ENCODE measurements at places on chromosomes 4 and X. TPM values are rescaled to one million over a fixed set of nuclear protein-coding genes. Genes with fewer than 3 reads are reported as not detected.

DNA sequence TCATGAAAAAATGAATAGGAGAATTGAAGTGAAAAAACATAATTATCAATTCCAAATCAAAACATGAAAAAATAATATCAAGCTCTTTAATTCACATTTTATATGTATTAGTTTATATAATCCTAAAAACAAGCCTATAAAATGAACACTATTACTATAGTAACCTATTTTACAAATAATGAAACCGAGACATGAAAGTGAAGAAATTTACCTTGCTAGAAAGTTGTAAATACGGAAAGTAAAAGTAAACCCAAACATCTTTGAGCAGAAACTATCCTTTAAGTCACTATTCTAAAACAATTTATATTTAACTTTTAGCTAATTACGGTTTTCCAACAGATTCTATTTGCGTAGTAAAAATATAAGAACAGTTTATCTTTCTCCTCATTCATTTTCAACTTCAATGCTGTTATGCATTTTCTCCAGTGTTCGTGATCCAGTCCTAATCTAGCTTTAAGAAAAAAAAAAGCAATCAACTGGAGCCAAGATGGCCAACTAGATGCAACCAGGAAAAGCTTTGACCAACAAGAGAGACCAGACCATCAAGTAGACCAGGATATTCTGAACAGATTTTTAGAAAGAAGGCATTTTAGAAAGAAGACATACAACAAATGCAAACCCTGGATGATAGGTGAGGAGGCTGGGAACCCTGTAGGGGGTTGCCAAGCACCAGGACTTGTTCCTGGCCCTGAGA lies 67.0 kb downstream of the DDX53 start:
- DNase-seq: no peak

RAB40A gene
- total RNA-seq: 0.43 TPM

- no peak for DNase-seq
These were observed 62.4 kb downstream of the LIMCH1 start for GRCh38 chr4:41600243-41600912.

RAB41 gene
- total RNA-seq: not detected

GPR173 gene
- total RNA-seq: 3.9 TPM

- DNase-seq: peak; percentile 63
These were observed at the start of gene EPHA5 for GRCh38 chr4:65670331-65671031. Gene EPHA5 (minus strand): TSS chr4:65670489. CDS start chr4:65669742, 747 bp downstream.

DNA sequence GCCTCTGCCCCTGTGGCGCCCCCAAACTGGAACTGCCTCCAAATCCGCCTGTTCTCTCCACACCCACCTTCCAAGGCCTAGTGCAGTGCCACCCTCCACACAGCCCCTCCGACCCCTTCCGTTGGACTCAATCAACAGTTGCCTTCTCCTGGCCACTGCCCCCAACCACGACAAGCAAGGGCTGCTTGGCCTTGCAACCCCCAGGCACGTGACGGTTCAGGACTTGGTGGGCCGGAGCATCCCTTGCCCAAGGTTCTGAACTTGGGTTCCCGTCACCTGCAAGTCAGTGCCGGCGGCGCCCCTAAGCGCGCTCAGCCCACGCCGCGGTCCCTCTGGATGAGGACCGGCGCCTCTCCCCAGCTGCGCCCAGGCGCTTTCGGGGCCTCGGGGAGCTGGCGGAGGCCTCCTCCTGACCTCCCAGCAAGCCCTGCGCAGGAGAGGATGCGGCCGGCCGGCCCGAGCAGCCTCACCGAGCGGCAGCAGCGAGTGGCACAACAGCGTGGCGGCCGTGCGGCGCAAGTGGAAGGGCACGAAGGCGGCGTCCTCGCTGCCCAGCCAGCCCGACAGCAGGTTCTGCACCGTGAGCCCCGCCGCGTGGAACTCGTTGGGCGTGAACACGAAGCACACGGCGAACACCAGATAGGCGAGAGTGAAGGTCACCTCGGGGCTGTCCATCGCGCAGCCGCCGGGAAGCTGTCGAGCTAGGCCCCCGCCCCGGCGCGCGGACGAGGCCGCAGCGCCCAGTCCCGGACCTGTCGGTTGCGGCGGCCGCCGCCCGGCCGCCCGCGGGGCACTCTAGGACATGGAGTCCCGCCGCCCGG lies 750 bp downstream of the TMEM129 start:
- DNase-seq: peak; percentile 50

GRCh38 chr4:94455081-94455480 lies 3.3 kb downstream of the PDLIM5 start:
- DNase-seq: peak; percentile 87

DNA sequence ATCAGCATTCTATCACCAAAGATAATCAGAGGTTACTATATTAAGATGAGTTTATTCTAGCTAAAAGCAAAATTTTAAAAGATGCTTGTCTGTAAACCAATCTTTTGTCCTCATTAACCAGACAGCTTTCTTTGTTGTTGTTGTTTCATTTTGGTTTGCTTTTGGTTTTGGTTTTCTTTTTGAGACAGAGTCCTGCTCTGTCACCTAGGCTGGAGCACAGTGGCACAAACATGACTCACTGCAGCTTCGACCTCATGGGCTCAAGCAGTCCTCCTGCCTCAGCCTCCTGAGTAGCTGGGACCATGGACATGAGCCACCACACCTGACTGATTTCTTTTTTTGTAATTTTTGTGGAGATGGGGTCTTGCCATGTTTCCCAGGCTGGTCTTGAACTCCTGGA lies 102.9 kb downstream of the COX18 start:
- no peak for DNase-seq

APOOL gene
- total RNA-seq: 7.7 TPM

DNA sequence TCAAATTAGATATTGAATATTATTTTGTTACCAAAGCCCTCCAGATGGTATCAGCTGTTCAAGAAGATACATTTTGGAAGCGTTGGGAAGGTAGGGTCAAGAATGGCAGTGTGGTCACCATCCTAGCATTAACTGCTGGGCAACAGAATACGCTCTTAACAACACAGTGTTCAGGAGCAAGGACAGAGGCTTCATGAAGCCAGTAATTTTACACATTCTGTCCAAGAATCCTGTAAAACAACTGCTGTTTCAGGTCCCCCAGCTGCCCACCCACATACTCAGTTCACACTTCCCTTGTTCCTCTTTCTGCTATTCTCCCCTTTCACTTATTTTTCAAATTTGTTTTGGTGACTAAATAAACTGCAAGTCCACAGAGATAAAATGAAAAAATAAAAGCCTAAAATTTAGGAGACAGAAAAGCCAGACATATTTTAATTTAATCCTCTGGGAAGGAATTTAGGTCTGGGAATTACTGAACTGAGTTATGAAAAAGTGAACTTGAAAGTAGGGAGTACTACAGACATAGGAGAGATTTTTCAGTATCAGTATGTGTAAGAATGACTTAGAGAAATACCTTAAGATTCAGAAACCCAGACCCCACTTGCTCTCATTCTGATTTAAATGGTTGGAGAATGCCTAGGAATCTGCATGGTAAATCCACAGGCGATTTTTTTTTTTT lies 406.7 kb downstream of the MAPK10 start:
- no peak for DNase-seq

SPOCK3 gene
- not detected for total RNA-seq

GRCh38 chr4:20839957-20840356 lies 139.7 kb downstream of the PACRGL start:
- DNase-seq: peak; percentile 86

DNA sequence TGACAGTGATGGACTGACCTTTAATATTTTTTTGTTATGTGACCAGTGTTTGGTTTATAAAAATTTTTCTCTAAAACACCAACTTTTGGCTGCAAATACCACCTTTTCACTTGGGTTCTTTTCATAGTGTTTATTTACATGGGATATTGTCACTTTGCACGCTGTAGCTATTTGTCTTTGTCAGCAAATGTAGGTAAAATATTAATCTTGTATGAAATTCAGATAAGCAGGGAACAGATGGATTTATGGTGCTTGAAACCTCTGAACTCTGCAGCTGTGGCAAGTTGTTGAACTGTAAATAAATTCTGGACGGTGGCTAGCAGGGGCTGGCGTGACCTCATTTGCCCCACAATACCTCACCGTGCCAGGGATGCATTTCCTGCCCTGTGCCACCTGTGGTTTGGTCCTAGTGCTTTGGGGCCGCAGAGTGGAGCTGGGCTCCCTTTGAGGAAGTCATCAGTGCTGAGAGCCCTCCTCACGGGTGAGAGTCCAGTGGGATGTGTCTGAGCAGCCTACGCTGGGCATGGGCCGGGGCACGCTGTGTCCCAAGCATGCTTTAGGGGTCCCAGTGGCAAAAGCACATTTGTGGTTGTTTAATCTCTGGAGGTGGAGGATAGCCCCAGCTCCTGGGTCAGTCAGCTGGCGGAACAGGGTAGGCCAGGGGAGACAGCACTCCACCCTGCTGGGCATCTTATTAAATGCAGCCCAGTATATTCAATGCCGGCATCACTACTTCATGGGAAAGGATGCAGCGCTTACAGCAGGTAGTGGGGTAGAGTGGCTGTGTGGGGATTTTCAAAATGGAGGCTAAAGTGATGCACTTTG lies 108.6 kb downstream of the TBL1X start:
- no peak for DNase-seq

CXXC4 gene
- 0.32 TPM for total RNA-seq

DKK2 gene
- under 0.01 TPM for total RNA-seq

BMP3 gene
- not detected for total RNA-seq

DNA sequence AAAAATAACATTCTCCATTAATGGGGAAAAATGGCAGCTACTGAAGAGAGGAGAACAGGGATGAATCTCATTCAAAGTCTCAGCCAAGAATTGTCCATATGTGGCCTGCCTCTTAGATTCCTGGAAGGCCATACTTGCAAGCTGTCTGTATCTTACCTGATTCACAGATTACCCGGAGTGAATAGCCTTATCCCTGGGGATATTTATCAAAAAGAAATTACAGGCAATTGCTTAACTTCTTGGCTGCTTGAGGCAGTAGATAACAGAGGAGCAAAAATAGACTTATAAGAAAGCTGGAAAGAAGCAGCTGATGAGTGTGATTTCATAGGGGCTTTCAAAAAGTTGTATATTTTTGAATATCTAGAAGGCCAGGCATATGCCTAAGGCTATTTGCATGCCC lies 68.8 kb upstream of the PPP1R2C start:
- DNase-seq: no peak

RIPPLY1 gene
- total RNA-seq: not detected

DNA sequence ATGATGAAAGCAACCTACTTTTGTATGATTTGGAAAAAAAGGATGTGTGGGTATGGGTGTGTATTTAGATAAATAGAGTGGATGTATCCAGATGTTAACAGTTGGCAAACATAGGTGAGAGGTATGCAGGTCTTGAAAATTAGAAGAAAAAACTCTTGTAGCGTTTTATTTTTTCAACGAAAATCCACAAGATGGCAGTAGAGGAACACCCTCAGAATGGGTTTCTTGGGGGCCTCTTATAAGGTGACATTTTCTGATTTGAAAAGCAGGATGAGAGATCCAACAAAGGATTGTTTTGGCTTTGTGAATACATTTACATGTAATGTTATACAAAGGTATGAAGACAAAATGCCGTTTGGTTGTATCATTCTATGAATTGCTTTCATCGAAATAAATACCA lies 68.3 kb downstream of the FMR1NB start:
- peak; percentile 38 for DNase-seq

MAGEA9B gene
- total RNA-seq: under 0.01 TPM

HTN3 gene
- total RNA-seq: not detected

- no peak for DNase-seq
These were observed 30.4 kb upstream of the CLTRN start for GRCh38 chrX:15694941-15695451.

DNA sequence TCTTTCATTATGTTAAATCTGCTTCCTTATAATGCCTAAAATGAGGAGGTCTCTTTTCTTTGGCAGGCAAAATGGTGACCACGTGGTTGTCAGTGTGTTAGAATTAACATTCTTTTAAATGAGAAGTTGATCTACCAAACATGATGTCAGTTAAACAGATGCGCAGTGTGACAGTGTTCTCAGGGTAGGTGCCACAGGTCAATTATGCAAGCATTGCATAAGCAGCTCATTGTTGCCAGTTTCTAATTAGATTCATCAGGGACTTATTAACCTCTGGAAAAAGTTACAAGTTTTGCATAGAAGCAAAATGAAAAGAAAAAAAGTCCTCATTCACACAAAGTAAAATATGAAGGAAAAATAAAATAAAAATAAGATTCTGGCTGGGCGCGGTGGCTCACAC lies 324.1 kb upstream of the GALNT7 start:
- DNase-seq: no peak

GRCh38 chr4:166493924-166494345 lies 620.9 kb downstream of the TLL1 start:
- DNase-seq: no peak

DNA sequence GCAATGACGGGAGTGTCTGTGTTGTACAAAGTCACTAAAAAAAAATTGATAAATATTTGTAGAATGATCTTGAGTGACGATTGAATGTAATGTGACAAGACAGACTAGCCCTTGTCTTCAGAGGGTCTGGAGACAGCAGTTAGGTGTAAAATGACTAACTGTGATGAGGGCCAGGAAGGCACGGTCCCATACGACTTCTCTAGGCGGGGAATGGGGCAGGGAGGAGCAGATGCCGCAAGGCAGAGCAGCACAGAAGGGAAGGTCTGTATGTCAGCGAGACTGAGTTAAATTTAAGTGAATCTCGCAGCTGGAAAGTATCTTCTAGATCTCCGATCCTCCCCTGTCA lies 405 bp downstream of the CENPE start:
- no peak for DNase-seq

- no peak for DNase-seq
These were observed 199.5 kb upstream of the ZCCHC13 start for GRCh38 chrX:74104356-74105015.

POU4F2 gene
- total RNA-seq: not detected

SEPTIN11 gene
- total RNA-seq: 439 TPM

TNMD gene
- not detected for total RNA-seq

DNA sequence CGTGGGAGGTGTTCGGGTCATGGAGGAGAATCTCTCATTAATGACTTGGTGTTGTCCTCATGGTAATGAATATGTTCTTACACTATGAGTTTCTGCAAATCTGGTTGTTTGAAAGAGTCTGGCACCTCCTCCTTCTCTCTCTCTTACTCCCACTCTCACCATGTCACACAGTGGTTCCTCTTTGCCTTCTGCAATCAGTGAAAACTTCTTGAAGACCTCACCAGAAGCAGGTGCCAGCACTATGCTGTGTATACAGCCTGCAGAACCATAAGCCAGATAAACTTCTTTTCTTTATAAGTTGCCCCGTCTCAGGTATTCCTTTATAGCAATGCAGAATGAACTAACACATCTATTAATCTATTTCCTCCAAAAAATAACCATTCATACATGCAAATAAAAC lies 275.0 kb downstream of the ANTXR2 start:
- DNase-seq: no peak

- DNase-seq: no peak
These were observed 253.6 kb upstream of the DIPK2B start for GRCh38 chrX:45454290-45454689.

GPC3 gene
- total RNA-seq: 0.32 TPM

- no peak for DNase-seq
These were observed 94.6 kb downstream of the FAM9B start for GRCh38 chrX:8939322-8939721.

GRCh38 chr4:184684491-184685189 lies 35.1 kb downstream of the PRIMPOL start:
- peak; percentile 69 for DNase-seq

- DNase-seq: no peak
These were observed 40.8 kb downstream of the LRBA start for GRCh38 chr4:150974252-150974640.

- no peak for DNase-seq
These were observed 499.5 kb downstream of the STIM2 start for GRCh38 chr4:27360131-27360530.

- no peak for DNase-seq
These were observed 446.8 kb downstream of the TRAM1L1 start for GRCh38 chr4:116638592-116638991.

LRCH2 gene
- total RNA-seq: 5.8 TPM

NPY2R gene
- not detected for total RNA-seq

- no peak for DNase-seq
These were observed 6.6 kb downstream of the CLNK start for GRCh38 chr4:10677796-10678497.

SPANXA2 gene
- not detected for total RNA-seq
